ENCODE measurements at places on chromosomes 4 and X. TPM values are rescaled to one million over a fixed set of nuclear protein-coding genes. Genes with fewer than 3 reads are reported as not detected.

GPAT3 gene
- polyA plus RNA-seq = 1.3 TPM

DNA sequence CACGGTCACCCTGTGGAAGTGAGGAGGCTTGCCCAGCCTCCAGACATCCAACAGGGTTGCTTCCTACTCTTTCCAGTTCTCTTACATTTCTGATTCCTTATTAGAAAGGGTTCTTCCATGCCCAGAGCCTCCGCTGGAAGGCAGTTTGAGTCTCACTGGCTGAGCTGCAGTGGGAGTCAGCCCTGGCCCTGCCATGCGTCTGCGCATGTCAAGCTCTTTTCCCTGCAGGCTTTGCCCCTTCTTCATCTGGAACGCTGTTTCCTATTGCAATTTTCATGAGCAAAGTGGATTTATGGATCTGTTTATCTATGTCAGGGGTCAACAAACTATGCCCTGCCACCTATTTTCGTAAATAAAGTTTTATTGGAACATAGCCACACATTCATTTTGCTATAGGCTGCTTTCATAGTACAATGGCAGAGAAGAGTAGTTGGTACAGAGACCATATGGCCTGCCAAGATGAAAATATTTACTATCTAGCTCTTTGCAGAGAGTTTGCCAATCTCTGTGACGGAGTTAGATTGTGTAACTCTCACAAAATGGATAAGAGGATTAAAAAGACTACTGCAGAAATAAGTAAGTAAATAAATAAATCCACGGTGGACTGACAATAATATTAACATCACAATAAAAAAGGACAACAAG, 3.9 kb upstream of the CHRNA9 start:
- no peak for DNase-seq

- DNase-seq = no peak
Observed at GRCh38 chr4:115360431-115360830, 247.0 kb upstream of the NDST4 start.

DNA sequence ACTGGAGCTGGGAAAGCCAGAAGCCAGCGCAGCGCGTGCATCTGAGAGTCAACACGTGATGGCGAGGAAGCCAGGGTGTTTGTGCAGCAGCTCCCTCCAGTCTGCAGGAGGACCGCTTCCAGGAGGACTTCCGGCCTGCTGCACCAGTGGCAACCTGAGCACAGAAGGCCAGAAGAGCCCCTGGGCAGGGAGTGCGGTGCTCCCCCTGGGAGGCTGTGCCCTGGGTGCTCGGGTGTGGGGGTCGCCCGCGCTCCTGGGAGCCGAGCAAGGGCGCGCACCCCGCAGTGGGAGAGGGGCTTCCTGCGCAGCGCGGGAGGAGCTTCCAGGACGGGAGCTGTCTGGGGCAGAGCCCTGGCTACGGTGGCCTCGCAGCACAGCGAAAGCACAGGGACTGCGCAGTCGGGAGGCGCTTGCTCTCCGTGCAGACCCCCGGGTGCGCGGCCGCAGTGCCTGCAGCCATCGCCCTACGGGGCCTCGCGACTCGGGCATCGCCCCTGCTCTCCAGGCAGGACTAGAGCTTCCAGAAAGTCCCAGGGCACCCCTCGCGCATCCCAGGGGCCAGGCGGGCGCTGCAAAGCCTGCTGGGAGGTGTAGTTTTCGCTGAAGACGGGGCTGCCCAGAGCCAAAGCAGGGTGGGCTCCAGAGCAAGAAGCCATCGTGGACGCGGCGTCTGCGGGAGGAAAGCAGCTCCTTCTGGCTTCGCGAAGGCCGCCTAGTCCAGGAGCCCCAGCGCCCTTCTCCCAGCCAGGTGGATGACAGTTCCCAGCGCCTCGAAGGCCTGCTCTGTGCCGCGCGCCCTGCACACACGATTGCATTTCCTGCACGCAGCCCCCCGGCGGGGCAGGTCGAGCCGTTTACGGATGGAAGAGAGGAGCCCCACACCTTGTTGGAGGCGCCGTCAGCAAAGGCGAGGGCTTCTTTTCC, 24.1 kb upstream of the WFS1 start:
- no peak for DNase-seq

SOD3 gene
- polyA plus RNA-seq = 7.3 TPM

PCDH18 gene
- polyA plus RNA-seq = 39.6 TPM

GAGE2A gene
- not detected for polyA plus RNA-seq

DNA sequence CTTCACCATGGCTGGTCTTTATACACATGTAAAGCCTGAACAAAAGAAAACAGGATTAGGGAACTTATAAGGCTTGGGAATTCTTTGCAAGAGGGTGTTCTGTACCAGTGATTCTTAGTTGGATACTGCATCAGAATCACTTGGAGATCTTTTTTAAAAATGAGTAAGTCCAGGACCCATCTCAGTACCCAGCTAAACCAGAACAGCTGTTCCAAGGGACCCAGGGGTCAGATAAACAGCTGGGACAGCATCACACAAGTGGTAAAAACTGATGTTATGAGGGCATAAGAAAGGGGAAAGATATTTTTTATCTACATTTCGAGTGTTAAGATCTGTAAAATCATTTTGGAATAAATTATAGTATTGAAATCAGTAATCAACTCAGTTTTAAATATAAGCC, 16.1 kb downstream of the PGRMC2 start:
- DNase-seq = no peak

GRCh38 chr4:151698213-151698612, 62.6 kb downstream of the GATB start:
- DNase-seq = no peak

FOXR2 gene
- not detected for polyA plus RNA-seq
